ENCODE measurements at places on chromosomes 7 and 10.

- DNase-seq = no peak
Measured at GRCh38 chr10:96439725-96440124, 74.0 kb downstream of the TLL2 start.

GRCh38 chr10:54837479-54837878, 36.4 kb upstream of the PCDH15 start:
- DNase-seq = no peak

GRCh38 chr10:11789306-11789705, 33.9 kb upstream of the PROSER2 start:
- DNase-seq = no peak

DNA sequence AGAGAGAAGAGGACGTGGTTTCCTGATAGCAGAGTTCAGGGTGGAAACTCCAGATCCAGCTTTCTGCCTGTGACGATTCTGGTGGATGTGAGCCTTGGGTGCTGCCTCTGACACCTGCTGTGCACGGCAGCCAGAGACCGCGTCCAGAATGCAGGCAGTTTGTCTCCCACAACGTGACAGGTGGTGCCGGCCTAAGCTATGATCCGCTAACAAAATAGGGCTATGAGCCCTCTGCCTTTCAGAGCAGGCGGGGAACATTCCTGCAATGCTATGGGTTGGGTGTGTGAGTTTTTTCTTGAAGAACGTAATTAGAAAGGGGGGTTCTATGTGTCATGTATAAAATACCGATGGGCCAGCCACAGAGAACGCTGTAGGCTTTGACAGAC, 297.3 kb upstream of the PRKCQ start:
- no peak for DNase-seq

GRCh38 chr7:303425-303824, 13.5 kb downstream of the FOXL3 start:
- no peak for DNase-seq

All from T-helper 22 cell (primary cell).